ENCODE measurements at places on chromosomes 5 and 9.
A peak's percentile ranks its signal among the peaks of the same experiment; 100 is the strongest.

- DNase-seq: no peak
Measured at GRCh38 chr5:96149546-96149945, 187.9 kb upstream of the ELL2 start.

GRCh38 chr5:178555005-178555404, 35.2 kb downstream of the COL23A1 start:
- DNase-seq: no peak

DNA sequence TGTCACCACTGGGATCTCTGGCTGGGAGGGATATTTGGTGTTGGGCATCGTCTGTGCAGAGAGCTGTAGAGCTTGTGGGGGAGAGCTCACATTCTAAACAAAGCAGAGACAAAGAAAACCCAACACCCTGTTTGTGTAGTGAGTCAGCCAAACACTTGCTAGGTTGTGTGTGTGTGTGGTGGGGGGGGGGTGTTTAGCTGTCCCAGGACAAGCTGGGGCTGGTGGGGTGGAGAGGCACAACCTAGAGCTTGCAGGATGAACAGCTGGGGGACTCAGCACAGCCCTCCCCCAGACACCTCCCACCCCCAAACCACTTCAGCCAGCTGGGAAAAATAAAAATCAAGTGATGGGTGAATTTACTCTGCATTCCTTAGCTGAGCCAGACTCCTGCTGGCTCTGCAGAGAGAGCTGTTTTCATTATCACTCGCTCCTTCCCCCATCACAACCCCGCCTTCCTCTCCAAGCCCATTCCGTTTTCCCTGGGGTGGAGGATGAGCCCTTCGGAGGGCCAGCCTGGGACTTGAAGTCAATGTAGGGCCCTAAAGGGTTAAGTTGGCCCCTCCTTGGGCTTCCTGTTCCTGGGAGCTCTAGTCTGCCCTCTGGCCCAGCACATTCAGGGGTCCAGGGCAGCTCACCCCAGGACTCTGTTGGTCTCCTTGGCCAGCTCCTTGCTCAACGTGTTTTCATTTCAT, 2.6 kb downstream of the OLFML2A start:
- DNase-seq: no peak

DNA sequence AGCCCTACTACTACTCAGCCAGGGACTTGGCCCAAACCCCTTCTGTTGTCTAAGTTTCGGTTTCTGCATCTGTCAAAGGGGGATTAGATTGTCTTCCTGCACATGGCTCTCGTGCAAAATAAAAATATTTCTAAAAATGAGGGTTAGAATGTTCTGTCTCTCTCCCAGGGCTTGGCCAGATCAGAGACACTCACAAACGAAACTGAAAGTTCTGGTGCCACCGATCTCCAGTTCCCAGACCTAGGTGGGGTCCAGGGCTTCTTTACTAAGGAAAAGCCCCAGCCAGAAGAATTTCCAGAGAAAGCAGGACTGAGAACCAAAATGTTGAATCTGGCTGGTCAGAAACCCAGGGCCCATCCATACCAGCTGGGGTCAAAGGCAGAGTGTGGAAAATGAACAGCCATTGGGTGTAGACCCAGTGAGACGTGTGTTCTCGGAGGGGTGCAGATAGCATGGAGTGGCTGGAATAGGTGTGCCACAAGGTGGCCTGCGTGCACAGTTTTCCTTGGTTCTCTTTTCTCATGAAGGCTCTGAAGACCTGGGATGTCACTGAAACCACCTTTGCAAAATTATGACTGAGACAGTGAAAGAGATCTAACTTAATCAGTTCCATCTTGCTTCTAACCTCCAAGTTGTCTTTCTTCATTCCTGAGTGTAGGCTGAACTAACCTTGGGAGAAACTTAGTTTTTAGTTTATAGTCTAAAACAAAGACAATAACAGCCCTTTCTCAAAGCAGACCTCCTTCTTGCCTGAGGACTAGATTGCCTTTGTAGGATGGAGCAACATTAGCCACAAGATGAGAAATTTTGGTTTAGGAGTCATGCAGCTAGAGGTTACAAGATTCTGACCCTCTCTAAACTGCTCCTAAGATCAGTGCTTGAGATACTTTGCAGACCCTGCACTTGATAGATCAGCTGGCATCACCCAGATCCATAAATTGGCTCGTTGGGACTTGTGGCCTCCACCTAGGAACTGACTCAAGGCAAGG, 2.3 kb upstream of the SLC23A1 start:
- no peak for DNase-seq

DNA sequence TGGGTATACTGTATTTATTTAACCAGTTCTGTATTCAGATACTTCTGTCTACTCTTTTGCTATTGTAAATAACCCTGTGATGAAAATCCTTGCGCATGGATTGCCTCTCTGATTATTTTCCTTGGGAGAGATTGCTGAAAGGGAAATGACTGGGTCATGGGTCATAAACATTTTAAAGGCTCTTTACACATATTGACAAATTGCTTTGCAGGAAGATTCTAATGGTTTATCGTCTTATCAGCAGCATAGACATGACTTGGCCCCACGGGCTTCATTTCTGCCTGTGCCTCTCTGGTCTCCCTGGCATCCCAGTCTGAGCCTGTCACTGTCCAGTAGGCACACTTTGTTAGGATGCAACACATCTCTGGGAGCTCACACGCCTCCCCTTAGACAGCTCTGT, 52.3 kb downstream of the RGS3 start:
- DNase-seq: no peak

- DNase-seq: peak; percentile 13
Measured at GRCh38 chr5:137954131-137954879, 65.0 kb downstream of the PKD2L2 start.

GRCh38 chr9:72807765-72808445, 144.9 kb downstream of the ALDH1A1 start:
- no peak for DNase-seq

DNA sequence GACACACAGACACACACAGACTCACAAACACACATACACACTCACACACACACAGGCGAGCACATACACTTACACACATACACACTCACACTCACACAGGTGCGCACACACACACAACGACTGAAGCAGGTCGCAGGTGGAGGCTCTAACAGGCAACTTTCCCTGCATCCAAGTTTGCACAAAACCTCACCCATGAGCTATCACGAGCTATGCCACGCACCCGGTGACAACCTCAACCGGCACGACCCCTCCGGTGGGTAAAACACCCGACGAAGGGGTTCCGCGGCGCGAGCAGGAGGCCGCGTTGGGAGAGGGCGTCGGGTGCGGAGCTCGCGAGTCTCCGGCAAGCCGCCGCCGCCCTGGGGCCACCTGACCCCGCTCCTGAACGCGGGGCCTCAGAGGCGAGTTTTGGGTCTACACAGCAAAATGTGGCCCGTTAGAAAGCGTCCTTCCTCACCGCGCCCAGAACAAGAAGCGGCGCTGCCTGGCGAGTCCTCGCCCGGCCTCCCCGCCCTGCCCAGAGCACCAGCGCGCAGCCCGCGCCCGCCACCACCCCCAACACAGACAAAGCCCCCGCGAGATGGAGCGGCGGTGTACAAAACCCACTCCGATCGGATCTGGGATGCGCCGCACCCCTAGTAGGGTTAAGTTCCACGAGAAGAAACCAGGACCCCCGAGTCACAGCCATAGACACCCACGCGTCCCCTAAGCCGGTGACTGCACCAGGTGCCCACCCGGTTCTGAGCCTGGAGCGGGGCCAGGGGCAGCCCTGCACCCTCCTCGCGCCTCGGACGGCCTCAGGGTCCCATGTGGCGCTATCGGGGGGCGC, 665 bp downstream of the SLC6A3 start:
- no peak for DNase-seq

GRCh38 chr5:1288439-1289335, 6.2 kb downstream of the TERT start:
- DNase-seq: no peak

GRCh38 chr5:159426694-159427093, 96.4 kb upstream of the IL12B start:
- DNase-seq: no peak

DNA sequence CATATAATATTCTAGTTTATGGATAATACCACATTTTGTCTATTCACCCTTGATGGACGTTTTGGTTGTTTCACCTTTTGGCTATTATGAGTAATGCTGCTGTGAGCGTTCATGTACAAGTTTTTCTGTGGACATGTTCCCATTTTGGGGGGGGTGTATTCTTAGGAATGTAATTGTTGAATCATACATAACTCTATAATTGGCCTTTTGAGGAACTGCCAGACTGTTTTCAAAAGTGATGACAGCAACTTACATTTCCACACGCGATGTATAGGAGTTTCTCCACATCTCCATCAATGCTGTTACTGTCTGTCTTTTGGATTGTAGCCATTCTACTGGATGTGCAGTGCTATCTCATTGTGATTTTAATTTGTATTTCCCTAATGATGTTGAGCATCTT, 69.8 kb downstream of the SLC46A2 start:
- DNase-seq: peak; percentile 67

DNA sequence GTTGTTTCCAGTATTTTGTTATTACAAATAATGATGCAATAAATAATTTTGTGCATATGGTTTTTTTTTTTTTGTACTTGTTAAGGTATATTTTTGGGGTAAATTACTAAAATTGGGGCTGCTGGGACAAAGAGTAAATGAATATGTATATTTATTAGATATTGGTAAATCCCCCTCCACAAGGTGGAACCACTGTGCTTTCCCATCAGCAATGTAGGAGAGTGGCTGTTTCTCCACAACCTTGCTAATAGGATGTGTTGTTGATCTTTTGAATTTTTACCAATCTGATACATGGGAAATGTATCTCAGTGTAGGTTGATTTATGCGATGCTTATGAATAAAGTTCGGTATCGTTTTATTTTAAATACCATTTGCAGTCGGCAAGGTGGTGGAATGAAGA, 118.1 kb downstream of the TRPM3 start:
- no peak for DNase-seq

DNA sequence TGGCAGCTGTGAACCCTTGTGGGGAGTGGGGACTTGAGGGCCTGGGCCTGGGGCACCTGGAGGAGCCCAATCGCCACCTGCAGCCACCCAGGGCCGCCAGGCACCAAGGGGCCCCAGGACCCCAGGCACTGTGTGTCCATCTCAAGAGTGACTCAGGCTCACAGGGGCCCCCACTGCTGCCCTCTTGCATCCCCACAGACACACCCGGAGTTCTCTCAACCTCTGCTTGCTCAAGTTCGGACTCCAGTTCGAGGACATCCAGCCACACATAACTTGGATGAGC, 51.9 kb downstream of the MRPL36 start:
- DNase-seq: no peak

- DNase-seq: no peak
Measured at GRCh38 chr9:119951591-119951990, 582.4 kb upstream of the BRINP1 start.

DNA sequence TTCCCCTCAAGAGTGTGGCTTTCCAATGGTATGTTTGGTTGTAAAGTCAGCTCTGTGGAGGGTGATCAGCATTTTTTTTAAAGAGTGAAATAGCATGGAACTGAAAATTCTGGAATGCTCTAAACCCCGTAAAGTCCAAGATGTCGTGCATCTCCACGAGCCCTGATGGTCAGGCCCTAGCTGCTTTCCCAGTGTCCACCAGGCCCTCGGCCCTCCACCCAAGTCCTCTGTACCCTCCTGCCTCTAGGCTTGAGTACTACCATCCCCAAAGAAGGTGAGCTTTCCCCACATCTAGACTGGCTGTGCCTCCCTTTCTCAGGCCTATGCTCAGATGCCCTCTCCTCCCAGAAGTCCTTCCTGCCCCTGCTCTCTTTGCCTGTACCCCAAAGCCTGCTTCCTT, 280.3 kb downstream of the GADD45G start:
- no peak for DNase-seq

GRCh38 chr9:38018958-38019602, 49.9 kb downstream of the SHB start:
- no peak for DNase-seq

- no peak for DNase-seq
Measured at GRCh38 chr5:149750596-149750995, 20.5 kb downstream of the PPARGC1B start.

GRCh38 chr5:11398728-11399127, 505.5 kb downstream of the CTNND2 start:
- no peak for DNase-seq

DNA sequence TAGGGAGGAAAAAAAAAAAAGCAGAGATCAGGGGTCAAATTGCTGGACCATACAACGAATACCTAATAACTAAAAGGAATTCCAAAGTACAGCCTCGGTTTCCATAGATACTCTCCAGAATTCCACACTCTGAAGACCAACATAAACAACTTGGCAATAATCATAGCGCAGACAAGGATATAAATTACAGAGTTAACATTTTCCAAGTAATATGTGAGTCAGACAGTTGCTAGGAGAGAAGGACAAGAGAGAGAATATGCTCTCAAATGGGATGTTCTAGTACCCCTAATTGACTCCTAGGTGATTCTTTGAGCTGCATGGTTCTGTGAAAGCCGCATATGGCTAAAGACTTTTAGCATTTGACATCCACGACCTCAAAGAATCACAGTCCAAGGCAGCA, 165.2 kb downstream of the FRMD3 start:
- DNase-seq: no peak

DNA sequence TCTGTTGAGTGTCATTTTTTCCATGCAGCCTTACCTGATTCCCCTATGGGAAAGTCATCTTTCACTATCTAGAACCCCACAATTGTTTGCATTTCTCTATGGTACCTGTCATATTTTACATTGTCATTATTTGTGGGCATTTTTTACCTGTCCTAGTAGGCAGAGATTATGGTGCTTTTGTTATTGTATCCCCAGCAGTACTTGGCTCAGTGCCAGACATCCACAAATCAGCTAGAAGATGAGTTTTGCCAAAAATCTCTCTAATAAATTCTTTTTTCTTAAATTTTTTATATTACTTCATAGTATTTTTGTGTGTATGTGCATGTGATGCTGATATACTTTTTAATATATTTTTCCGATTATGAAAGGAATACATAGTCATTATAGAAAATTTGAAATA, 13.2 kb downstream of the GARNL3 start:
- DNase-seq: no peak

DNA sequence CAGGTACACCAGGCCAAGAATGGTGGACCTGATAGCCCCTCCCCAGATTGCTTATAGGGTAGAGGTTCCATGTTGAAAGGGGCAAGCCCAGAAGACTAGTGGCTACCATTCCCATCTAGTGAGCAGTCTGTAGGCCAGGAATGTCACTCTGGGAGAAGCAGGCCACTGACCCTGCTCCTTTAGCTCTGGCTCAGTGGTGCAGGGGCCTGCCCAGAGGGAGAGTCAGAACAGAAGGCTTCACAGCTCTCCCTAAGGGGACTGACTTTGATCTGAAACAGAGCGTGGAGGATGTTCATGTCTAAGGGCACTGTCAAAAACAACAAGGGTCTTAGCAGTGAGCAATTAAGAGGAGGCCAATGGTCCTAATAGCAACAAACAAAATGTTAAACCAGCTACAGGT, 81.7 kb downstream of the ZNF354C start:
- DNase-seq: no peak

- DNase-seq: no peak
Measured at GRCh38 chr9:131160416-131161112, 35.2 kb downstream of the NUP214 start.

DNA sequence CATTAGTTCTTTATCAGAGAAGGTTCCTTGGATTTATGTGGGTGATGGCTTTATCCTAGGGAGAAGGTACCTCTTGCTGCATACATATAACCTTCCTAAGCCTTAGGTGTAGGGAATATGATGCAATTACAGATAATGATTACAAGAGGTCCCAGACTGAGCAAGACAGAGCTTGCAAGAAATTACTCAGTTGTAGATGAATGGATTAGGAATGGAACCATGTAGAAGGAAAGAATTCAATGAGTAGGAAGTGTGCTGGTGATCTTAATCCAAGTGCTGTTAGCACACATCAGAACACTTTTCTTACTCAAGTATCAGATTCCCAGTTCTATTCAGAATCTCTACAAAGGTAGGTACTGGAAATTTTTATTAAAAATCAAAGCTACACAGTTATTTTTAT, 2.5 kb downstream of the OR13F1 start:
- no peak for DNase-seq

Measured in COLO829 (cell line).